ENCODE measurements at places on chromosomes 7 and 10. TPM values are rescaled to one million over a fixed set of nuclear protein-coding genes. Genes with fewer than 3 reads are reported as not detected.
A peak's percentile ranks its signal among the peaks of the same experiment; 100 is the strongest.

DNA sequence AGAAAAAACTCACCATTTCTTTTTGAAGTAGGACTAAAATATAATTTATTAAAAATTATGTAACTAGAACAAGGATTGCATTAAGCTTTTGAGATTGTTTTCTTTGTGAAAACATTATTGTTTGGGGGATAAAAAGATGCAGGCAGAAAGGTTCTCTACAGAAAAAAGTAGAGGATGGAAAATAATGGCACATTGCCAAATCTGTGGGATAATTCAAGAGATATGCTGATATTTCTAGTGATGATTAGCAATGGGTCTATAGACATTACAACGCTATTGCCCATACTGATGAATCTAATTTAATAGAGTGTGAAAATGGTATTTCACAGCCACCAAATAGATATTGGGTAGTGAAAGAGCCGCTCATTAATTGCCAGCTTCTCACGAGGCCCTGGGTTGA is 204.3 kb downstream of the RAPGEF5 start:
- no peak for DNase-seq
- H3K4me3 ChIP-seq, result no peak overlapping the region
- H3K4me1 ChIP-seq, result no peaks in the 10 kb centered on the region
- no peaks in the 10 kb centered on the region for H3K27me3 ChIP-seq

DNA sequence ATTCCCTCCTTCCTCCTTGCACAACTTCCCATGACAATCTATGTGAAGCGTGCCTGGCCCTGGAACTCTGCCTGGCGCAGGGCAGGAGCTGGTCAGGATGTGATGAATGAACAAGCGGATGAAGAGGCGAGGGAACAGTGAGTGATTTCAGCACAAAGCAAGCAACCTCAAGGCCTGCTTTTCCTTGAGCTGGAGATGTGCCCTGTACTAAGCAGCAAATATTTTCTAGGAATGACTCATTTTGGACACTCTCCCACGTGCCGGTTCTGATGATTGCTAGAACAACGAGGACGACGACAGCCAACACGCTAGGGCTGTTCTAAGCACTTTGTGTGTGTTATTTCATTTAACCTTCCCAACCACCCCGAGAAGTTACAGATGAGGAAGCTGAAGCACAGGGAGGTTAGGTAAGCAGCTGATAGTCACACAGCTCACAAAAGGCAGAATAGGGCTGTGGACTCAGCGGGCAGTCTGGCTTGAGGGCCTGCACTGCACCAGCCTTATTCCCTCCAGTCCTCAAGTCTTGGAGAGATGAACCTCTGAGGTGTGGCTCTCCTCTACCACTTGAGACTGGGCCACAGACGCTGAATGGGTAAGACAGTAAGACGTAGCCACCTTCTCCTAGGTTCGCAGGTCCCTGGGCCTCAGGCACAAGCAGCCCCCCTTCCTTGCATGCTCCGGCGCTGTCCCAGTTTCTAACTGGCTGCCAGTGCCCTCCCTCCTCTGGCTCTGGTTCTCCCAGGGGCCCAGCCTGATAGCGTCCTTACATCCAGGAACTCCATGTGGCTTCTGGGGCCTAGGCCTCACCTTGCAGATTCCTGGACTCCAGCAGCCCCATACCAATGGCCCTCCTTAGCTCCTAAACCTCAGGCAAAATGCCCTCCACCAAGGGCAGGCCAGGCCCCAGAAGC is 59.0 kb downstream of the YKT6 start:
- no peak overlapping the region for H3K4me3 ChIP-seq
- no peaks in the 10 kb centered on the region for H3K27me3 ChIP-seq
- H3K36me3 ChIP-seq, result no peaks in the 10 kb centered on the region
- H3K4me1 ChIP-seq, result peaks cover 20% of the 10 kb centered on the region
- H3K27ac ChIP-seq, result peak overlapping the region; percentile 90

- no peaks in the 10 kb centered on the region for H3K27me3 ChIP-seq
- no peaks in the 10 kb centered on the region for H3K36me3 ChIP-seq
- DNase-seq, result no peak
- H3K27ac ChIP-seq, result no peak overlapping the region
Observed at GRCh38 chr10:53079283-53079682, 306.7 kb upstream of the MBL2 start.

GRCh38 chr7:98294798-98295382 is 13.4 kb downstream of the BRI3 start:
- H3K27me3 ChIP-seq, result no peaks in the 10 kb centered on the region
- H3K36me3 ChIP-seq, result no peaks in the 10 kb centered on the region
- no peak for DNase-seq
- peaks cover 4% of the 10 kb centered on the region for H3K4me1 ChIP-seq
- no peak overlapping the region for H3K4me3 ChIP-seq
- H3K27ac ChIP-seq, result no peak overlapping the region

DNA sequence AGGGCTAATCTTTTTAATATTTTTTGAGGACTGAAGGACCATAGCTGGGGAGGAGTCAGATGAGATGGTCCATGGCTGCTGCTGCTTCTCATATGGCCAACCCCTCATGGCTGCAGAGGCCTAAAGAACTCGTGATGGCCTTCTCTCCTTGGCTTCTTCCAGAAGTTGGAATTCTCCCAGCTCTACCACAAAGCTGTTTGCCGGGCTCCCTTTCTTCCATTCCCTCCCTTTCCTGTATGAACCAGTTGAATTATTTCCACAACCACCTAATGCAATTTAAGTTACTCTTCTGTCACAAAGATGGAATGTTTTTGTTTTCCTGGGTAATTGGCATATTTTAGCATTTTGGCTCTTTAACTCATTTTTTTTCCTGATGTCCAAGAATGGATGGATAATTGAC is 80.7 kb downstream of the PHTF2 start:
- H3K27me3 ChIP-seq, result no peaks in the 10 kb centered on the region
- H3K4me1 ChIP-seq, result no peaks in the 10 kb centered on the region
- no peak overlapping the region for H3K4me3 ChIP-seq
- no peak for DNase-seq
- no peak overlapping the region for H3K27ac ChIP-seq

GRCh38 chr7:151251689-151252560 is 3.4 kb upstream of the SMARCD3 start:
- no peaks in the 10 kb centered on the region for H3K36me3 ChIP-seq
- H3K4me3 ChIP-seq, result peak overlapping the region; percentile 66
- DNase-seq, result no peak

DNA sequence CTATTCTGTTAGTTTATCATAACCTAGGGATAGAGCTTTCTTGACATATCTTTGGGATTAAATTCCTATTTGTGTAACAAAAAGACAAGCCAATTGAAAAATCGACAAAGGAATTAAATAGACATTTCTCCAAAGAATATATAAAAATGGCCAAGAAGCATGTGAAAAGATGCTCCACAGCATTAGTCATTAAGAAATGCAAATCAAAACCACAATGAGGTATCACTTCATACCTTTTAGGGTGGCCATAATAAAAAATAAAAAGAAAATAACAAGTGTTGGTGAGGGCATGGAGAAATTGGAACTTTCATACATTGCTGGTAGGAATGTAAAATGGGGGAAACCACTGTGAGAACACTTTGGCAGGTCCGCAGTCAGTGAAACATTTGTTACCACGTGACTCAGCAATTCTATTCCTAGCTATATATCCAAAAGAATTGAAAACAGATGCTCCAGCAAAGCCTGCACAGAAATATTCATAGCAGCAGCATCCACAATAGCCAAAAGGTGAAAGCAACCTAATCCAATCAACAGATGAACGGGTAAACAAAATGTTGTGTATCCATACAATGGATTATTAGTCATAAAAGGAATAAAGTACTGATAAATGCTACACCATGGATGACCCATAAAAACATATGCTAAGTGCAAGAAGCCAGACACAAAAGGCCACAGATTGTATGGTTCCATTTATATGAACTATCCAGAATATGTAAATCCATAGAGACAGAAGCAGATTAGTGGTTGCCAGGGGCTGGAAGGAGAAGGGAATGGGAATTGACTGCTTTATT is 20.5 kb downstream of the SPAG6 start:
- H3K27me3 ChIP-seq, result no peaks in the 10 kb centered on the region
- H3K4me1 ChIP-seq, result no peaks in the 10 kb centered on the region
- H3K27ac ChIP-seq, result no peak overlapping the region
- no peaks in the 10 kb centered on the region for H3K36me3 ChIP-seq
- DNase-seq, result no peak

DNA sequence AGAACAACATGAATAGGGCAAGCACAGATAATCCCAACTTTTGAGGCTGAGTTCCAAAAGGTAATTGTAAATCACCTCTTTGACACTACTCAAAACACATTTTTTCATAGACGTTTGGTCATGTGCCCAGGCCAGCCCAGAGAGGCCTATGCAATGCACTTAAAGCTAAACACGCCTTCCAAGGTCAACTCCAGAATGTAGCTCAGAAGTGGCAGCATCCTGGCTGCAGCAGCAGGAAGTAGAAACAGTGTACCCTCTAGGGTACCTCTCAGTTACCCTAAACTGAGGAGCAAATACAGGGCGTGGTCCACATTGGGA is 58.7 kb downstream of the OSBPL3 start:
- no peaks in the 10 kb centered on the region for H3K4me1 ChIP-seq
- DNase-seq, result no peak
- H3K27me3 ChIP-seq, result no peaks in the 10 kb centered on the region
- no peak overlapping the region for H3K27ac ChIP-seq
- H3K36me3 ChIP-seq, result no peaks in the 10 kb centered on the region
- no peak overlapping the region for H3K4me3 ChIP-seq

DNA sequence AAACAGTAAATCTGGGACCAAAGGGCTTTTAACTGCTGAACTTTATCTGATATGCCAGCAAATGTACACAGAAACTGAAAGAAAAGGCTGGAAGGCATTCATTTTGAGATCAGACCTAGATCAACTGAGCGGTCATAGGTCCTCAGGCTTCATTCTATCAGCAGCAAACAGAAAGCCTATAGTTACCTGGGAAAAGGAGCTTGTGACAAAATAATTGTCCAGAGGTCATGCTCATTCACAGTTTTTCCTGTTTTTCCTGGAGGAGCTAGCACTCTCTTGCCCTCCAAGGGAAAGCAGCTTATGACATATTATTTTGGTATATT is 320.2 kb downstream of the AHR start:
- no peaks in the 10 kb centered on the region for H3K36me3 ChIP-seq
- H3K4me3 ChIP-seq, result no peak overlapping the region
- H3K27ac ChIP-seq, result no peak overlapping the region
- H3K27me3 ChIP-seq, result no peaks in the 10 kb centered on the region

DNA sequence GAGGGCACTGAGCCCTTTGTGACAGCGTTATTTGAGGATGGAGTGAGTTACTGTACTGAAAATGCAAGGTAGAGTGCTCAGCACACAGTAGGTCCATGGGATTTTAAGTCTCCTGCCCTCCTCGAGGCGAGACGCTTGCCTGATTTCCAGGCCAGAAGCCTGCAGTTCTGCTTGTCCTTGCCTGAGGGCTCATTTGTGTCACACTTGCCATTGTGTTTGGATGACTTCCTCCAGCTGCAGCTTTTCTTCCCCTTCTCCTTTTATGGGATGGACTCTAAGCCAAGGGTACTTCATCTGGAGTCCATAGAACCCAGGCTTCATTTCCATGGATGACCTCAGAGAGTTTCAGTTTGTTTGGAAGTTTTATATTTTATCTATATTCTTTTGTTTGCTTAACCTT is 304.2 kb upstream of the BMPER start:
- DNase-seq, result no peak
- H3K27me3 ChIP-seq, result no peaks in the 10 kb centered on the region
- no peak overlapping the region for H3K27ac ChIP-seq

- H3K4me3 ChIP-seq, result no peak overlapping the region
- H3K36me3 ChIP-seq, result no peaks in the 10 kb centered on the region
- no peak overlapping the region for H3K27ac ChIP-seq
Observed at GRCh38 chr7:99938296-99938695, 8.9 kb upstream of the GJC3 start.

- H3K4me1 ChIP-seq, result no peaks in the 10 kb centered on the region
Observed at GRCh38 chr7:73844131-73844547, 1.8 kb upstream of the METTL27 start.

GRCh38 chr7:2508327-2509215 is 11.0 kb upstream of the LFNG start:
- DNase-seq, result no peak
- H3K27me3 ChIP-seq, result no peaks in the 10 kb centered on the region
- H3K4me1 ChIP-seq, result peaks cover 24% of the 10 kb centered on the region
- no peaks in the 10 kb centered on the region for H3K36me3 ChIP-seq

GRCh38 chr10:113802997-113803396 is 50.9 kb downstream of the DCLRE1A start:
- no peak overlapping the region for H3K4me3 ChIP-seq
- H3K36me3 ChIP-seq, result no peaks in the 10 kb centered on the region
- no peak for DNase-seq
- no peaks in the 10 kb centered on the region for H3K27me3 ChIP-seq

- no peaks in the 10 kb centered on the region for H3K36me3 ChIP-seq
- DNase-seq, result no peak
- H3K27me3 ChIP-seq, result no peaks in the 10 kb centered on the region
- no peak overlapping the region for H3K4me3 ChIP-seq
- no peak overlapping the region for H3K27ac ChIP-seq
- H3K4me1 ChIP-seq, result no peaks in the 10 kb centered on the region
Observed at GRCh38 chr10:75042292-75042974, 69.0 kb upstream of the SAMD8 start.

DNA sequence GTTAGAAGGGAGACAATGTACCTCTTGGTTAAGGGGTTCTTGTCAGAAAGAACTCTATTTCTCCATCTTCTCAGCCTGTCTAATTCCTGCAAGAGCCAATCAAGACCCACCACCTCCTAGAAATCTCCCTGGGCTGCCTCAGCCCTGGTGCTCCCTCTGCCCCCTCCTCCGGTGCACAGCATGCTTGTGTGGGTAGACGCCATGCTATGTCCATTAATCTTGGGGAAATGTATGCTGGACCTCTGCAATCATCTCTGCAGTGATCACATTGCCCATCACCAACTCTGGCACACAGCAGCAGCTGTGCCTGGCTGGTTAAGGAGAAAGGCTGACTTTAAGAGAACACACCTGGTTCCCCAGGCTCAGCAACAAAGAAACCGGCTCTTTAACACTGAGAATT is 37.3 kb downstream of the SH3PXD2A start:
- DNase-seq, result no peak
- H3K36me3 ChIP-seq, result no peaks in the 10 kb centered on the region
- no peaks in the 10 kb centered on the region for H3K27me3 ChIP-seq
- peaks cover 10% of the 10 kb centered on the region for H3K4me1 ChIP-seq
- H3K27ac ChIP-seq, result no peak overlapping the region

The DNAJB12 gene
- total RNA-seq, result 48.1 TPM

The ATRNL1 gene
- total RNA-seq, result 11.4 TPM

The CSTF2T gene
- 24.6 TPM for total RNA-seq

The CAV1 gene
- 154 TPM for total RNA-seq

The RNF32 gene
- total RNA-seq, result 0.98 TPM

The NEUROD6 gene
- not detected for total RNA-seq

The OPN4 gene
- not detected for total RNA-seq

The KLLN gene
- total RNA-seq, result 0.44 TPM
